ENCODE measurements at places on chromosomes 11 and 22.
A peak's percentile ranks its signal among the peaks of the same experiment; 100 is the strongest.

DNA sequence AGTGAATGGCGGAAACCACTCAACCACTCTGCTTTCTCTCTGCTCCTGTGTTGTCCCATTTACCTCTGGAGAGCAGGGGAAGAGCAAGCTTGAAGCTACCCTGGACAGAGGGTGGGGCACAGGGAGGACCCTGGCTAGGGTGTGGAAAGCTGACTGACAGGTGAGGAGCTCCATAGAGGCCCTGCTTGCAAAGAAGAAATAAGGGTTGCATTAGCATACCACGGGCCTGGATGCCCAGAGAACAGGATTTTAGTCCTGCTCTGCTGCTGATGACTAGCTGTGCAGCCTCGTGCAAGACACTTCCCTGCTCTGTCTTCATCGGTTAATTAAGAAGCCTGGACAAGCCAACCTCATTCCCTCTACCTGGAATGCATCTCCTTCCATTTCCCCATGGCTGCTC lies 135.0 kb downstream of the BUD13 start:
- no peak for DNase-seq

GRCh38 chr11:1340111-1340510 lies 30.7 kb upstream of the TOLLIP start:
- no peak for DNase-seq

GRCh38 chr11:85826116-85826855 lies 15.3 kb upstream of the SYTL2 start:
- DNase-seq = no peak

GRCh38 chr22:48072777-48073176 lies 1310.3 kb downstream of the TBC1D22A start:
- no peak for DNase-seq

DNA sequence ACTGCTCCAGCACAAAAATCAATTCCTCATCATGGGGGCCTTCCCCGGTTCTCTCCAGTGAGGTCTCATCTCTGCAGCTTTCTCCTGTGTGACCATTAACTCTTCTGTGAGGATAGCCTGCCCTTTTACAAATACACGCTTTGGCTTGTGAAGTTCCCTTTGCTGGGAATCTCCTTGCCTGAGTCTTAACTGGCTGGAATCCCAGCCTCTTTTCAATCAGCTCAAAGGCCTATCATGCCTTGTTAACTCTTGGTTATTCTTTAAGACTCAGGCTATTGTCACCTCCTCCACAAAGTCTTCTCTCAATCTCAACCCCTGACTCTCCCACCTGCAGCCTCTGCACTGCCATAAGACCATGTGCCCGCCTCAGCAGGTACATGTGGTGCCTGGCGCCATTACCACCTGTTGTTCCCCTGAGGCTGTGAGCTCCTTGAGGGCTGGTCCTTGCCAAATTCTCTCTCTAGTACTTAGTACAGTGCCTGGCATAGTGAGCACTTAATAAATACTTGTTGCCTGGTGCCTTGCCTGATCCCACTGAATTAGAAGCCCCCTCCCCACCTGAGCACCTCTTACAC lies 128.2 kb downstream of the ST3GAL4 start:
- DNase-seq = no peak

DNA sequence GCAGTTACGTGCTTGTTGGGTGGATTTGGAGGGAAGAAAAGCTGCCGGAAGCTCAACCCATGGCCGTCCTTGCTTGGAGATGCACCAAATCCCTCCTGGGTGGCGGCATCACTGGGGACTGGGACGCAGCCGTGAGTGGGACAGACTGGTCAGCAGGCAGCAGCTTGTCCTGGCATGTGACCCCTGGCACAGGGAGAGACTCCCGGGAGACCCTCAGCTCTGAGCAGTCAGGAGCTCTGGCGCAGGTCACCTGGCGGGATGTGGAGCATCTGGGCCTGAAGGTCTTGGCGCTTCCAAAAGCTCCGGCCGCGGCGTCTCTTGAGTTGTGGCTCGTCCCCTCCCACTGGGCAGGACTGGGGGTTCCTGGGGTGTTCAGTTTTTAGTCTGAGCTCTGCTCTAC lies 26.3 kb downstream of the PTDSS2 start:
- DNase-seq = no peak

DNA sequence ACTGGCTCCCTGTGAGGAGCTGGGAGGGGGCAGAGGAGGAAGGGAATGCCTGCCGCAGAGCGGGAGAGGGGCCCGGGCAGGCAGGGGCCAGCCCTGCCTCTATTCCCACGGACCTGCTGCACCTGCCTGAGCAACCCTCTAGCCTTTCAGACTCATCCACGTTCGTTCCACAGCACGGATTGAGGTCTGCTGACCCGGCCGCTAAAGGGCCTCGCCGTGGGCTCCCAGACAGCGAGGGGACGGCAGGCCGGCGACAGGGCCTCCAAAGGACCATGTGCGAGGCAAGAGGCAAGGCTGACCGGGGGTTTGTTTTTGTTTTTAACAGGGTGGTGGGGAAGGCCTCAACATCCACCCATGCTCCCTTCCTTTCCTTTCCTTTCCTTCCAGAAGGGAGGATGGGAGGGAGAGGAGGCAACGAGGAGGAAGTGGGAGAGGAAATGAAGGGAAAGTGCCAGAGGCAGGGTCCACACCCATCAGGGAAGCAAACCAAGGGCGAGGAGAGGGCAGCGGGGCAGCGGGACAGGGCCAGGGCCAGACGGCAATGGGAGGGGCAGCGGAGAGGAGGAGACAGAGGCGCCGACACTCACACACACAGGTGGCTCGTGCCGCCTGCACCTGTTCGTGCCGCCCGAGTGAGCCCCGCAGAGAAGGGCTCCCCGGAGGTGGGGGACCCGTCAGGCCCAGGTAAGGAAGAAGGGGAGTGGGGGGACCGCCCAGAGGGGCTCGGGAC lies 7.5 kb downstream of the LRFN4 start:
- peak; percentile 33 for DNase-seq

DNA sequence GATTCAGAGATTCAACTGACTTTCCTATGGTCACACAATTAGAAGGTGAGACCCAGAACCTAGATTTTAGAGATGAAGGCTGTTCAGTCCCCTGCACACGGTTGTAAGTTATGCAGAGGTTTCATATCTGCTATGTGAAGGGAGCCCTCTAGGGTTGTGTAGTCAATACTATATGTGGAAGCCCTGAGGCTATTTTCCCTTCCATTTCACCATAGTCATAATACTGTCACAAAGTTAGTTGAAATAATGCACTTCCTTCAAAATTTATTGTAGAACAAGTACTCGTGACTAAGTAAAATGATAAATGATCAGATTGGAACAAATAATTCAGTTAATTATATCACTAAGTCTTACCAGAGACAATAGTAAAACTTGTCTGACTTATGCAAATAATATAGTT lies 48.8 kb downstream of the ENDOD1 start:
- no peak for DNase-seq

DNA sequence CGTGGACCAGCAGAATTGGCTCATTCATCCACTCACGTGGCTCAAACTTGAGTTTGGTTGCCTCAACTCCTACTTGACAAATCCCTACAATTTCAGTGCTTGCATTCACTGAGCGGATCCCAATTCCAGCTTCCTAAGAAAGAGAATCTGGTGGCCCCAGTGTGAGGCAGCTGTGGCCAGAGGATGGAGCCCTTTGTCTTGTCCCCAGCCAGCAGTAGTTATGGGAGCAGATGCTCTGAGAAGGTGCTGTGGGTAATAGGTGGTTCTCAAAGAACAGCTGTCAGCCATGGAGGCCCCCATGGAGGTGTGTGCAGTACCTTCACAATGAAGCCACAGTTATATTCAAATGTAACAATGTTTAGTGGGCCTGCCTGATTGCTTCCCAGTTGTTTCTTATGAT lies 39.3 kb downstream of the KREMEN1 start:
- no peak for DNase-seq

DNA sequence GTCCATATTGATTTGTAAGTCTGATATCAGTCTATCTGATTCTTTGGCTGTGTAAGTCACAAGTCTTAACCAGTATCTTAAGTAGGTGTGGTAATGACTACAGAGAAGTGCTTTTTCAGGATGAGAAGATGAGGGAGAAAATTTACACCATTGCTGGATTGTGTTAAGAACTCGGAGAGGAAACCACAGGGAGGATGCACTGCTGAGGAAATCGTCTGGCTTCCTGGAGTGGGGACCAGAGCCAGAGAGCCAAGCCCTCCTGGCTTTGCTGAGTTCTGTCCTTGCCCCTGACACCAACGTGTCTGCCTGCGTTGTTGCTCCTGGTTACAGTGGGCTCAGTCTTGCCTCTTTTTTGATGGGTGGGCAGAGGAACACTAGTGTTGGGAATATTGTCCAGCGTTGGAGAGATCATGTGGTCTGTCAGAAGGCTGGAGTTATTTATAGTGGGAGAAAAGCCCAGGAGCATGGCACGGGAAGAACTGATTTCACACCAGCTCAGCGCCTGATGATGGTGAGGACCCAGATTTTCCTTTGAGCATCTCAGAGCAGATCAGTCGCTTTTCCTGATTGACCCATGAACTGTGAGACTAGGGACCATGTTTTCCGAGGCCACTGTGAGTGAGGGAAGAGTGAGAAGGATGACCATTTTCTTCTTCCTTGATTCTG lies 29.6 kb downstream of the MARK2 start:
- no peak for DNase-seq

- DNase-seq = no peak
Measured at GRCh38 chr11:41978945-41979344, 519.5 kb upstream of the LRRC4C start.

DNA sequence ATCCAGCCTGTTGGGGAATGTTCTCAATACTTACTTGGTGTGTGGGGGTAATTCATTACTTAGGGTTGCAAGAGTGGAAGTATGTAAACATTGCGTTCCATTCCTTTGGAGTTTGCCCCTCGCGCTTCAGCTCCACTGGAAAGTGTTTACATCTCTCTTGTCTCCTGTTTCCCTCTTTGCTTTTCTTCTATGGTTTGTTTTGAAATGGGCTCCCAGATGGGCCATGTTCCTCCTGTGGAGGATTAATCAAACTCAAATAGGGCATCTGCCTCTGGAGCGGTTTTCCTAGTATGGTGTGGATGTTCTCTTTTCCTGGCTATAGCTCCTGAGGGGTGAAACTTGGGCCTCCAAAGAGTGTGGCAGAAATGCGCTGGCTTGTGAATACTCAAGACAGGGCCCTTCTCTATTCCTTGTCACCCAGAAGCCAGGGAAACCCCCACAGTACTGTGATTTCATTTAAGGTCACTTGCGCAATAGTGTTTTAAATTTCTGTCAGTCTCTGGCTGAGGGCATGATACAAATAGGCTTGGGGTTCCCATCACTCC lies 51.9 kb downstream of the CD44 start:
- DNase-seq = no peak
